ENCODE measurements at places on chromosomes 16 and 17.

DNA sequence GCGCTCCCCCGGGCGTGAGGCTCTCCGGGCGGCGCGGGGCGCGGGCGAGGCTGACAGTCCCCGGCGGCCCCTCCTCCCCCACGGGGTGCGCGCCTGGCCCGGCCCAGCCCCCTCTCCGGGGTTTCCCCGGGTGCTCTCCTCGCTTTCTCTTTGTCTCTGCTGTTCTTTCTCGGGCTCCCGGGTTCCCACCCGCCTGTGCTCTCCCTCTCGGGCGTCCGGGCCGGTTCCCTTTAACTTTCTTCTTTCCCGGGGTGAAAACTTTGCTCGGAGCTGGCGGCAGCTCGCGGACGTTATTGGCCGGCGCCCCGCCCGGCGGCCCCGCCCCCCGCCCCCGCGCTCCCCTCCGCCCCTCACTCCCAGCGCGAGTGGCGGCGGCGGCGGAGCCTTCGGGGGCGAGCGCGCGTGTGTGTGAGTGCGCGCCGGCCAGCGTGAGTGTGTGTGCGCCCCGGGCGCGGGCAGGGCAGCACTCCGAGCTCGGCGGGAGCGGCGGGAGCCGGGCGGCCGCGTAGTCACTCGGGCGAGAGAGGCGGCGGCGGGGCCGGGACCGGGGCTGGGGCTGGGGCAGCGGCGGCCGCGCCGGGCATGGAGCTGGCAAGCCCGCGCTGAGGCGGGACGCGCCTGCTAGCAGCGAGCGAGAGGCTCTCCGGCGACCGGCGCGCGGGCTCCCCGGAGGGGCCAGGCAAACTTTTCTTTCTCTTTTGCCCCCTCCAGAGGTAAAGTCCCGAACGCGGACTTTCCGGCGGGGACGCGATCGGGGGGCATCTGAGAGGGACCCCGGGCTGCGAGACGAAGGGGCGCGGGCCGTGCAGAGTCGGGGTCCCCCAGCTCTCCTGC lies at the start of gene NTN1:
TSS of gene NTN1 (plus strand) at position 353 of the 834 bp plus-strand sequence. CDS start 864 bp downstream, outside the sequence.
- peak; percentile 32 for DNase-seq

- DNase-seq: no peak
Observed at GRCh38 chr17:5745111-5745813, 161.0 kb upstream of the NLRP1 start.

- DNase-seq: peak; percentile 76
Observed at GRCh38 chr17:74042744-74043486, 160.6 kb upstream of the RPL38 start.

DNA sequence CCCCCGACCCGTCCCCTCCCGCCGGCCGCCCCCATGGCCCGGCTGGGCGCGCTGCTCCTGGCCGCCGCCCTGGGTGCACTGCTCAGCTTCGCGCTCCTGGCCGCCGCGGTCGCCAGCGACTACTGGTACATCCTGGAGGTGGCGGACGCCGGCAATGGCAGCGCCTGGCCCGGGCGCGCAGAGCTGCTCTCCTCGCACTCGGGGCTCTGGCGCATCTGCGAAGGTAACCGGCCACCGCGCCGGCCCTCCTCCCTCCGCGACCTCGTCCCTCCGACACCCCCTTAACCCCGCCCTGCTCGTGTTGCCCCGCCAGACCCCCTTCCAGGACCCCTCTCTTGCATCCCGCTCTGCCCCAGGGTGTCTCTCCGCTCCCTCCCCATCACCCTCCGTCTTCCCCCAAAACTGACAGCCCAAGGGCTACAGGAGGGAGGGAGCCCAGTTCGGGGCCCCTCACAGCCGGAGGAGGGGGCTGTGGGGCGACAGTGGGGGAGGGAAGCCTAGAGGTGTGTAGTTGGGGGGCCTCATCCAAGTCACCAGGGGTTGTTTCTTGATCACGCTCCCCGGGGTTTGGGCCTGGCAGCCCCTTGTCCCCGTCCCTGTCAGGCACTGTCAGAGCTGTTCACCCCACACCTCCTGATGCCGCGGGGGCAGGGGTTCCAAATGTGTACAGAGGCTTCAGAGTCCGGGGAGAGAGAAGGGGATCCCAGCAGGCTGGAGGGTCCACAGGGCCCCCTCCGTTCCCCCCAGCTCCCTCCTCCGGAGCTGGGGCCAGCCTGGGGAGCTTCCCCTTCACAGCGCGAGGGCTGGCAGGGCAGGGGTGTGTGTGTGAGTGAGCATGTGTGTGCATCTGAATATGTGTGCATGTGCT lies 794 bp downstream of the TMEM235 start:
- DNase-seq: no peak

DNA sequence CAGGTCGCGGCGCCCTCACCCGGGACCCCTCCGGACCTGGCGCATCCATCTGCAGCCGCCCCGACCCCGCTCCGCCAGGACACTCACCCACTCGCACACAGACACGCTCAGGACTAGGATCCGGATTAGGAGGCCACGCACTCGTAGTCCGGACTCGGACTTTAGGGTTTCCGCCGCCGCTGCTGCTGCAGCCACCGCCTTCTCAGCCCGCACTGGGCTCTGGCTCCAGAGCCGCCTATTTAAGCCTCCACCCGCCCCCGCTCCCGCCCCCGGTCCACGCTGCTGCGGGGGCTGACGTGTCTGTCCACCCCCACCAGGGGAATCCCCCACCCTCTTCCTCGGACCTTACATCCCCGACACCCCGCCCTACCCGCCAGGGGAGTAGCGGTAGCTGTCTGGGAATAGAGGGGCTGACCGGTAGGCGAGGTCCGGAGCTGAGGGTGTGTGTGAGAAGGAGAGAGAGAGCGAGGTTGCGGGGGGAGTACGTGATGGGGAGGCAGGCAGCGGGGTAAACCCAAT lies at the start of gene RRAD:
TSS of gene RRAD (minus strand) at position 214 of the 519 bp plus-strand sequence. CDS start 356 bp downstream, outside the sequence.
- DNase-seq: no peak

- no peak for DNase-seq
Observed at GRCh38 chr17:52049496-52049895, 109.0 kb downstream of the CA10 start.

GRCh38 chr17:27984404-27984803 lies 58.1 kb upstream of the NLK start:
- no peak for DNase-seq

GRCh38 chr16:53846971-53847370 lies 143.0 kb downstream of the FTO start:
- no peak for DNase-seq

DNA sequence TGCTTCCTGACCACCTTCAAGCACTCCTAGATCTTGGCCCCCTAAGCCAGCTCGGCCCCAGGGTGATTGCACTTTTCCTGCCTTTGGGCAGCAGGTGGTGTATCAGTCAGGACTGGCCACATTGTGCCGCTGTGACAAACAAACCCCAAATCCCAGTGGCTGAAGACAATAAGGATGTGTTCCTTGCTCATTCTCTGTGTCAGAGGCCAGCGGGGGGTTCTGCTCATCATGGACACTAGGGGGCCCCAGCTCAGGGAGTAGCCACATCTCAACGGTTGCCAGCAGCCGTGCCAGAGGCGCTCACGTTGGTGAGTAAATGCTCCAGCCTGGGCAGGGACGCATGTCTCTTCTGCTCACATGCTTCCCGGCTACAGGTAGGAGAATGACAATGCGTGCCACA lies 60.4 kb downstream of the ZDHHC7 start:
- DNase-seq: no peak

GRCh38 chr16:77684181-77684526 lies 38.2 kb upstream of the NUDT7 start:
- no peak for DNase-seq

DNA sequence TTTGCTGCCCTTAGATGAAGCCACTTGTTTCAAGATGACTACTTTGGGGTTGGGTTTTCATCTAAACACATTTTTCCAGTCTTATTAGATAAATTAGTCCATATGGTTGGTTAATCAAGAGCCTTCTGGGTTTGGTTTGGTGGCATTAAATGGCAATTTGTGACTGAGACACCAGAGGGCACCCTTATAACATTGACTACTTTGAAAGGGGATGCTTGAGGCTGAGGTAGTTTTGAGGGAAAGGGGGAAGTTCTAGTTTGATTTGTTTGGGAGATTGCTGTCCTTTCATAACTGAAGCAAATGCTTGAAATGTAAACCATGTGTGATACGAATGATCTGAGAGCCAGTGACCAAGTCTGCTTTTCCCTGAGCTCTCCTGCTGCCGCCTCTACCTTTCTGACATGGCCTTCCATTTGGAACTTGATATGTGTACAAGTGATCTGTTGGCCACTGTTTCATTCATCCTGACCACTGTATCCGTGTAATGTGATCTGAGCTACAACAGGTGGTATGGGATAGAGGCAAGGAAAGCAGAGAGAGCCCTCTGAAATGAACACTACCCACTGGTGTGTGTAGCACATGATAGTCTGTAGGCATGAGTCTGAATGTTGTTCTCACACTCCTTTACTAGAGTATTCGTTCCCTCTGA lies 5.8 kb upstream of the RARA start:
- no peak for DNase-seq

- DNase-seq: no peak
Observed at GRCh38 chr17:34260861-34261260, 5.8 kb downstream of the CCL2 start.

- DNase-seq: peak; percentile 62
Observed at GRCh38 chr16:88650749-88651275, at the start of gene CYBA. Gene CYBA, minus strand, starts transcription at chr16:88651053. Its CDS starts 40 bp downstream, at chr16:88651013.

DNA sequence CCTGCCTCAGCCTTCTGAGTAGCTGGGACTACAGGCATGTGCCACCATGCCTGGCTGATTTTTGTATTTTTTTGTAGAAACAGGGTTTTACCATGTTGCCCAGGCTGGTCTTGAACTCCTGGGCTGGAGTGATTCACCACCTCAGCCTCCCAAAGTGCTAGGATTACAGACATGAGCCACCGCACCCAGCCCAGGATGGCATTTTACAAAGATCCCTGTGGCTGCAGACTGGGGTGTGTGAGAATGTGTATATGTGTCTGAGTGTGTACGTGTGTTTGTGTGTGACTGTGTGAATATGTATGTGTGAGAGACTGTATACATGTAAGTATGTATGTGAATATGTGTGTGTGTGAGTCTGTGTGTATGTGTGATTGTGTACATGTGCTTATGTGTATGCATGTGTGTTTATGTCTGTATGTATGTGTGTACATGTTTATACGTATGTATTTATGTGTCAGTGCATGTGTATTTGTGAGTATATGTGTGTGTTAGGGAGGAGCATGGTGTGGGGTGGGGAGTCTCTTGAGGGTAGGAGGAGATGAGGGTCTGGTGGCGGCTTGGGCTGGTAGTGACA lies 17.0 kb downstream of the RPTOR start:
- no peak for DNase-seq

GRCh38 chr16:4972938-4973587 lies 14.9 kb downstream of the SEC14L5 start:
- DNase-seq: peak; percentile 77

DNA sequence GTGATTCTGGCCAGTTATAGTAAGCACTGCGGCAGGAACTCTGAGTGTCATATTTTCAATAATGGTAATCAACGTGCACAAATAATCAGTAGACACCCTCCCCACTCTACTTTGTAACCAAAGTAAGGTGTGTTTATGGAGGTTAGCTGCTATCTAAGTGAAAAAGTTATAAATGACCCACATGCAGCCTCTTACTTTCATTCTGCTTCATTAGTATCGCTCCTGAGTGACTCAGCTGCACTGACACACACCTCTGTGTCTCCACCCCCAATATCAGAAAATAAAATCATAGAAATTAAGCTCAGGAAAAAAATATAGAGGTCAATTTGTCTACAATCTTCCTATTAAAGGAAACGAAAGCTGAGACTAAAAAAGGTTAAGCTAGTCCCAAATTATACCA lies 64.1 kb upstream of the TRAP1 start:
- DNase-seq: no peak

GRCh38 chr17:869086-869485 lies 86.9 kb downstream of the MRM3 start:
- no peak for DNase-seq

GRCh38 chr16:87368029-87368770 lies 15.4 kb downstream of the FBXO31 start:
- DNase-seq: no peak

GRCh38 chr17:52410781-52411180 lies 252.3 kb upstream of the CA10 start:
- DNase-seq: no peak

- DNase-seq: no peak
Observed at GRCh38 chr17:82046903-82047302, 4.7 kb downstream of the RFNG start.

DNA sequence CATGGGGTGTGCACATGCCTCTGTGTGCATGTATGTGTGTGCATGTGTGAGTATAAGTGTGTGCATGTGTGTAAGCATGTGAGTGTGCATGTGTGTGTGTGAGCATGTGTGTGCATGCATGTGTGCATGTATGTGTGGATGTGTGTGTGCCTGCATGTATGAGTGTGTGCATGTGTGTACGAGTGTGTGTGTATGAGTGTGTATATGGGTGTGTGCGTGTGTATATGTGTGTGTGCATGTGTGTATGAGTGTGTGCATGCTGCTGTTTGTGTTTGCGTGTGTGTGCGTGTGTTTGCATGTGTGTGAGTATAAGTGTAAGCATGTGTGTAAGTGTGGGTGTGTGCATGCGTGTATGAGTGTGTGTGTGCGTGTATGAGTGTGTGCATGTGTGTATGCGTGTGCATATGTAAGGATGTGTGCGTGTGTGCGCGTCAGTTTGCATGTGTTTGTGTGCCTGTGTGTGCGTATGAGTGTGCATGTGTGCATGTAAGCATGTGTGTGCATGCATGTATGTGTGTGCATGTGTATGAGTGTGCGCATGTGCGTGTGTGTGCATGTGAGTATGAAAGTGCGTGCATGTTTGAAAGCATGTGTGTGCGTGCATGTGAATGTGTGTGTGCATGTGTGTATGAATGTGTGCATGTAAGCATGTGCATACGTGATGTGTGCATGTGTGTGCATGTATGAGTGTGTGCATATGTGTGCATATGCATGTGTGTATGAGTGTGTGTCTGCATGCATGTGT lies 8.6 kb downstream of the TPSD1 start:
- no peak for DNase-seq

- DNase-seq: no peak
Observed at GRCh38 chr16:46607529-46607928, 13.7 kb downstream of the SHCBP1 start.

DNA sequence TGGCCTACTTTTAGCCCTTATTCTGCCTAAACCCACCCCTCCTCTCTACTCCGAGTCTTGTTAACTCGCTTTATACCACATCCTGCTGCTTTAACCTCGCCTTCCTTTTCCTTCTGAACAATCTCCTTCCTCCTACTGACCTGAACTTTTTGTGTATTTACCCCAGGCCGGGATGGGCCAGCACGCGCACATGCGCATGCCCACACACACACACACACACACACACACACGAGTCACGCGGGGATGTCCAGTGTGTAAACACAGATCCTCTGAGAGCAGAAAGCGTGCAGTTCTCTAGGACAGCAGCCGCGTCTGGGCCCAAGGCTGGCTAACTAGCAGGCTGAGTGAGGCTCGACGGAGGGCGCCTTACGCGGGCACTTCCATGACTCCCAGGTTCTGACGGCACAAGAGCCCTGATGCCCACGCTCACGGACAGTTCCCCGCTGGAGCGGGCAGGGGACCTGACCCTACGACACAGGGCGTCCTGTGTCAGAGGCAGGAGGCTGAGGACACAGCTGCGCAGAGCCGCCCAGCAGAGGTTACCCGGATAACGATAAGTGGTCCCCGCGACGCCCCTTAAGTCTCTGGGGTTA lies 610 bp downstream of the PIK3R5 start:
- DNase-seq: no peak

DNA sequence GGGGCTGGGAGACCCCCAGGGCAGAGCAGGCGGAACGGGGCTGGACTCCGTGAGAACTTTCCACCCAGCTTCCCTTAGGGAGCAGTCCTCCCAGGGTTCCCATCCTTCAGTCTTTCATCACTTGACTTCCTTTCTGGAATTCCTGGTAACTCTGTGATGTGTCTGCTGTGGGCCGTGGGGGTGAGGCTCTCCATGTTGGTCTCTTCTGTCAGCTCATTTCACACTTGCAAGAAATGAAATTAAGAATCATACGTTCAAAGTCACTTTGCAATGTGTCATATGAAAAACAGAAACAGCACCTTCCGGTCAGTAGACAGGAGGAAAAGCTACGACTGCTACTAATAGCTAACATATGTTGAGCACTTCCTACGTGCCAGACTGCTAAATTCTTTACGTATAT lies 5.4 kb upstream of the BBS2 start:
- DNase-seq: no peak

Measured in substantia nigra (tissue), 51 donors.